ENCODE measurements at places on chromosomes 12 and 14. TPM values are rescaled to one million over a fixed set of nuclear protein-coding genes. Genes with fewer than 3 reads are reported as not detected.
A peak's percentile ranks its signal among the peaks of the same experiment; 100 is the strongest.

- peak overlapping the region; percentile 66 for H3K27ac ChIP-seq
- DNase-seq = no peak
- no peaks in the 10 kb centered on the region for H3K27me3 ChIP-seq
- H3K4me3 ChIP-seq = no peak overlapping the region
- peaks cover 54% of the 10 kb centered on the region for H3K4me1 ChIP-seq
- no peaks in the 10 kb centered on the region for H3K36me3 ChIP-seq
Observed at GRCh38 chr12:5260086-5260485, 171.8 kb upstream of the NTF3 start.

- peaks cover 8% of the 10 kb centered on the region for H3K36me3 ChIP-seq
- peaks cover 45% of the 10 kb centered on the region for H3K4me1 ChIP-seq
- no peak for DNase-seq
- peak overlapping the region; percentile 78 for H3K4me3 ChIP-seq
Observed at GRCh38 chr12:6606331-6607131, 648 bp downstream of the CHD4 start.

DNA sequence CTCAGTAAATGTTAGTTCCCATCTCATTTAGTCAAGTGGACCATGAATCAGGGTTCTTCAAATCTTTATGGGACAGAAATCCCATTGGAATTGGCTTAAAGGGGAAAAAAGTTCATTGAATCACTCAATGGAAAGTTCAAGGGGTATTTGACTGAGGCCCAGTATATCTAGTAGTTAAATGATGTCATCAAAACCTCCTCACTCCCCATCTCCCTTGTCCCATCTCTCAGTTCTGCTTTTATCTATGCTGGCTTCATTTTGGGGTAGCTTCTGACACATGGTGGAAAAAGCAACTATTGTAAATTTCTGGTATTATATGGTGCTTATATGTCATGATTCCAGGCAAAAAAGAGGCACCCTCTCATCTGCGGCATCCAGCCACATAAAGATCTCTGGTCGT lies 51.9 kb downstream of the DAAM1 start:
- no peaks in the 10 kb centered on the region for H3K27me3 ChIP-seq
- no peaks in the 10 kb centered on the region for H3K36me3 ChIP-seq
- H3K4me1 ChIP-seq = peaks cover 64% of the 10 kb centered on the region
- DNase-seq = no peak
- no peak overlapping the region for H3K4me3 ChIP-seq

DNA sequence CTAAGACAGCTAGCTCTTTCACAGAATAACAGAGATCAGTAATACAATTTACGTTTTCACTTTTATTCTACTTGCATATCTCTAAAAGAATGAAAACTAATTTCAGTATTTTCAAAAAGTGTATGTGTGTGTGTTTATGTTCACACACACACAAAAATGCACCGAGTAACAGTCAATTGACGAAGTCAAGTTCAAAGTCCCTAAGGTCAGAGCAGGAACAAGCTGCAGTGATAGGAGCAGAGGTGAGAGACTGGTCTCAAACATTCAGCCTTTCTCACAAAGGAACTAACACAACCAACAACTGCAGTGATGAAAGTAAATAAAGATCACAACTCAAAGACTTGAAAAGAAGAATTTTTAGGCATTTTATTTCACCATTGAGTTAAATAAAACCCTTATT lies 429.7 kb downstream of the C12orf50 start:
- no peaks in the 10 kb centered on the region for H3K4me1 ChIP-seq
- DNase-seq = no peak
- H3K4me3 ChIP-seq = no peak overlapping the region
- no peaks in the 10 kb centered on the region for H3K36me3 ChIP-seq

DNA sequence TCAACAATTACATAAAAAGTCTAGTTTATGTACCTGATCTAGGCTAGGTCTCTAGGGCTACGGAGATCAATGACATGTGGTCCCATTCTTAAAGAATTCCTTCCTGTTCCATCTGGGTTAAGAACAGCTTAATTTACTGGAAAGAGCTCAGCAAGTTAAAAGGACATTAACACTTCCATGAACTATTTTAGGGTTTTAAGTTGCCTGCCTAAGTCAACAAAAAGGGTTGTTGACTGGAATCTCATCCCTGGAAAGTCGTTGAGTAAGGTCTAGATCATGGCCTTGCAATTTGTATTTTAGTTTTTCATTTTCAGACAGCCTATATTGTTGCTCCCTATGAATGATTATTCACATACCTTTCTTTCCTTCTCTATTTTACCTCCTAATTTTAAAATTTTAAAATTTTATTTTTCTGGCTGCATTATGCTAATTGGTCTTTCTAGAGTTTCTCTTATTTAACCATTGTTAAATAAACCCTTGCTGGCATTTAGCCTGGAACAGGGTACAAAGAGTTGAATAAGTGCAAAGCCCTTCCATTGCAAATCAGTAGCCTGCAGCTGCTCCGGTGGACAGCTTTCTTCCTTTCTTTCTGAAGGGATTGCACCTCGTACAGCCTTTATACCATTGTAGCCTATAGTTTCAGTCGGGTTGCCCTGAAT lies 66.3 kb downstream of the VRK1 start:
- no peaks in the 10 kb centered on the region for H3K27me3 ChIP-seq
- H3K36me3 ChIP-seq = no peaks in the 10 kb centered on the region
- no peaks in the 10 kb centered on the region for H3K4me1 ChIP-seq
- H3K4me3 ChIP-seq = no peak overlapping the region

DNA sequence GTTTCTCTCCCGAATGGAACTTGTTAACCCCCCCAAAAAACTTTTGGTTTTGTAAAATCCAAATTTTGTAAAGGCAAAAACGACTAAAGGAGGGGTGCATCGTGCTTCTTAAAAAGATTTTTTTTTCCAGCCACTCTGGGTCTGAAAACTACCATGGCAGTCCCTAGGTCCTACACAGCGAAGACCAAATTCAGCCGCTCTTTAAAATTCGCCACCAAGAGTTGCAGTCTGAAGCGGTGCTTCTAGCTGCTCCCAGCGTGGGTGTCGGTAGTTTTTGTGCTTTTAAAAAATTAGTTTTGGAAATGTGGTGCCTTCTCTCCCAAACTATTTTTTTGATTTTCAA lies 873 bp upstream of the GSC start:
- H3K27ac ChIP-seq = no peak overlapping the region
- peaks cover 49% of the 10 kb centered on the region for H3K27me3 ChIP-seq
- peaks cover 33% of the 10 kb centered on the region for H3K4me1 ChIP-seq

DNA sequence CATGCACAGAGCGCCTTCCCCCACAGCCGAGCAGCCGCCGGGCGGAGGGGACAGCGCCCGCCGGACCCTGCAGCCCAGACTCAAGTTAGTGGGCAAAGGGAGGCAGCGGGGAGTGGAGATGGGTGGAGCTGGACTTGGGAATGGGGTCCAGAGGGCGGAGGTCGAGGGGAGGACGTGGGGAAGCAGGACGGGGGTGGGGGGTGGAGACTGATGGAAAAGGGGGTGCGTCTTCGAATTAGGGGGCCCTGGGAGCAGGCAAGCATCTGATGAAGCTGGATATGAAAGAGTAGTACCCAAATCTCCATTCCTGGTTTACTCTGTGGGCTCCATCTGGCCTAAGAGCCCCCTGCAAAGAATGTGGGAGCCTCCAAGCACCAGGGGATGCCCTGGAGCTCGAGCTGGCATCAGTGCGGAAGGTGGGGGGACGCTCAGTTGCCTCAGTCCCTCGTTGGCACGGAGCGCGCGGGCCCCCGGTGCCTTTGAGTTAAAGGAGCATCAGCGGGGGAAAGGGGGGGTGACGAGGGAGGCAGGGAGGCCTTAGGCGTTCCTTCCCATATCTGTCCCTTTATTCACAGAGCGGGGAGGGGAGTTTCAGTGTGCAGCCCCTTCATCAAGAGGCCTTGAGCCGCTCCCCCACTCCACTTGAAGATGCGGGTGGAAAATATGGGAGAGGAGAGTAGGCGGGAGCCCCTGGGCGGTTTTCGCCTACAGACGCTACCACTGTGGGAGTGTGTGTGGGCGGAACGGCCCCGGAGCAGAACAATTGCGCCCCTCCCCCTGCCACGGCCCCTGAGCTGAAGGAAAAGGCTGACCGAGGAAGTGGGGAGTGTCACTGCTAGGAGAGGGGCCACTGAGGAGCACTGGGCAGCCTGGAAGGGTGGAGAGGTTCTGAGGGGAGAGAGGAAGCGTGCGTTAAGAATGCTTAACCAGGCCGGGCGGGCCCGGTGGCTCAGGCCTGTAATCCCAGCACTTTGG lies 644 bp downstream of the NAB2 start:
- H3K27me3 ChIP-seq = no peaks in the 10 kb centered on the region
- H3K4me3 ChIP-seq = peak overlapping the region; percentile 89
- H3K36me3 ChIP-seq = no peaks in the 10 kb centered on the region
- DNase-seq = no peak
- peaks cover 63% of the 10 kb centered on the region for H3K4me1 ChIP-seq

GRCh38 chr12:117100851-117101673 lies 1.8 kb upstream of the TESC start:
- DNase-seq = no peak
- H3K36me3 ChIP-seq = no peaks in the 10 kb centered on the region

DNA sequence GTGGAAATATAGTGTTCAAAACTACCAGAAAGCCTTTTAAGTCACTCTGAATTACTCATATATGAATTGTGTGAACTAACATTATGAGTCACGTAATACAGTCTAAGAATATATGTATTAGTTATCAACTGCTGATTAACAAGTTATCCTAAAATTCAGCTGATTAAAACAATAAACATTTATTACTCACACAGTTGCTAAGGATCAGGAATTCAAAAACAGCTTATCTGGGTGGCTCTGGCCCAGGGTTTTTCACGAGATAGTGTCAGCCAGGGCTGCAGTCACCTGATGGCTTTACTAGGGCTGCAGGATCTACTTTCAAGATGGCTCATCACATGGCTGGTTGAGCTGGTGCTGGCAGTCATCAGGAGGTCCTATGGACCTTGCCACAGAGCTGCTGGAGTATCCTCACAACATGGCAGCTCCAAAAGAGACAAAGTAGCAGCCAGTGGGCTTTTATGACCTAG lies 36.5 kb downstream of the CORO1C start:
- no peaks in the 10 kb centered on the region for H3K27me3 ChIP-seq
- DNase-seq = no peak
- peaks cover 89% of the 10 kb centered on the region for H3K4me1 ChIP-seq
- peak overlapping the region; percentile 66 for H3K27ac ChIP-seq
- peaks cover 12% of the 10 kb centered on the region for H3K36me3 ChIP-seq

- H3K4me3 ChIP-seq = no peak overlapping the region
- H3K36me3 ChIP-seq = no peaks in the 10 kb centered on the region
- H3K27me3 ChIP-seq = no peaks in the 10 kb centered on the region
- no peaks in the 10 kb centered on the region for H3K4me1 ChIP-seq
- no peak overlapping the region for H3K27ac ChIP-seq
- DNase-seq = no peak
Observed at GRCh38 chr14:24556756-24557155, 19.3 kb downstream of the CTSG start.

- H3K27me3 ChIP-seq = no peaks in the 10 kb centered on the region
- no peak for DNase-seq
- H3K4me3 ChIP-seq = no peak overlapping the region
- peaks cover 33% of the 10 kb centered on the region for H3K4me1 ChIP-seq
Observed at GRCh38 chr12:52179396-52179973, 12.3 kb downstream of the KRT80 start.

- no peak overlapping the region for H3K27ac ChIP-seq
- no peak for DNase-seq
- no peaks in the 10 kb centered on the region for H3K36me3 ChIP-seq
- no peaks in the 10 kb centered on the region for H3K27me3 ChIP-seq
- no peak overlapping the region for H3K4me3 ChIP-seq
- H3K4me1 ChIP-seq = no peaks in the 10 kb centered on the region
Observed at GRCh38 chr12:104570174-104570907, 113.6 kb downstream of the CHST11 start.

DNA sequence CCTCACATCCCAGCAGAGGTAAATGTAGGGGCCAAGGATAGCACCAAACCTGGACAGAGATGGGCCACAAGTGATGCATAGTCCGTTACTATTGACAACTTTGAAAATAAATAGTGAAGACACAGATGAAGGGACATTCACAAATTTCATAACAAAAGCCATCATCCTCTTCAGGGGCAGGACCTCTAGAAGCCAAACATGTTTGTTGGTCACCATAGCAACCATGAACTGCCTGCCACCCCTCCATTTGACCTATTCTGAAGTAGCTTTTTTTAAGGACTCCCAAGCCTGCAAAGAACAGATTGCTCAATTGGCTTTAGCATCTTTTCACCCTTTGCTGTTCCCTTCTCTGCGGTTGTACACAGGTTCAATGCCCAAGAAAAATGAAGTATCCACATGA lies 35.7 kb upstream of the MDM1 start:
- H3K36me3 ChIP-seq = no peaks in the 10 kb centered on the region
- H3K4me1 ChIP-seq = peaks cover 29% of the 10 kb centered on the region
- no peak overlapping the region for H3K4me3 ChIP-seq
- no peaks in the 10 kb centered on the region for H3K27me3 ChIP-seq
- no peak for DNase-seq

- H3K27me3 ChIP-seq = no peaks in the 10 kb centered on the region
- no peak for DNase-seq
- H3K4me1 ChIP-seq = no peaks in the 10 kb centered on the region
Observed at GRCh38 chr14:65723348-65723747, 310.8 kb downstream of the FUT8 start.

- H3K36me3 ChIP-seq = no peaks in the 10 kb centered on the region
- no peak for DNase-seq
- H3K4me3 ChIP-seq = no peak overlapping the region
- H3K4me1 ChIP-seq = no peaks in the 10 kb centered on the region
- H3K27ac ChIP-seq = no peak overlapping the region
- H3K27me3 ChIP-seq = no peaks in the 10 kb centered on the region
Observed at GRCh38 chr14:102840771-102841528, 63.7 kb downstream of the TRAF3 start.

- peaks cover 2% of the 10 kb centered on the region for H3K4me1 ChIP-seq
- no peak for DNase-seq
- H3K27ac ChIP-seq = no peak overlapping the region
- no peak overlapping the region for H3K4me3 ChIP-seq
Observed at GRCh38 chr14:65263177-65263788, 149.2 kb upstream of the FUT8 start.

GRCh38 chr14:61532763-61533162 lies 162.6 kb upstream of the HIF1A start:
- no peaks in the 10 kb centered on the region for H3K36me3 ChIP-seq
- no peaks in the 10 kb centered on the region for H3K27me3 ChIP-seq
- H3K4me1 ChIP-seq = peaks cover 41% of the 10 kb centered on the region
- DNase-seq = no peak
- no peak overlapping the region for H3K4me3 ChIP-seq
- no peak overlapping the region for H3K27ac ChIP-seq

DNA sequence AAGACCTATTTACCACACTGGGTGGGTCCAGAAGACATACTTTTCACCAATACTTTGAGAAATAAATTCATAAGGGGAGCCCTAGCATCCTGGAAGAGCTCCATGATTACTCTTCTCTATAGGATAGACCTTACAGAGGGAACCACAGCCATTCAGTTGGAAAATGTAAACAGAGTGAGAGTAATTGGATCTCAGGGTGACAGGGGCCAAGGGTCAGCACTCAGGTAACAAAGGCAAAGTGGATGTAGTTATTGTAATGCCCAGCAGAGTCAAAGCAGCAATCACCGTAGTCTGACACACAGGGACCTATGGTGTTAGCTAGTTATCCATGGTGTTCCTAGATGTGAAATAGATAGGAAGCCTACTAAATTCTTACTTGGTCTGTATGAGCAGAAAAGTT lies 10.8 kb upstream of the GTF2A1 start:
- H3K27ac ChIP-seq = no peak overlapping the region
- no peaks in the 10 kb centered on the region for H3K4me1 ChIP-seq
- H3K27me3 ChIP-seq = no peaks in the 10 kb centered on the region

SLC4A8 gene
- total RNA-seq = 0.74 TPM

CCDC38 gene
- not detected for total RNA-seq

RAPGEF3 gene
- total RNA-seq = 52.3 TPM

SYCP3 gene
- not detected for total RNA-seq

SDR9C7 gene
- total RNA-seq = 11.0 TPM

RND1 gene
- 3.9 TPM for total RNA-seq
